ENCODE measurements at places on chromosomes 1 and 21.

- DNase-seq: no peak
Measured at GRCh38 chr1:224739303-224739996, 123.3 kb downstream of the CNIH3 start.

DNA sequence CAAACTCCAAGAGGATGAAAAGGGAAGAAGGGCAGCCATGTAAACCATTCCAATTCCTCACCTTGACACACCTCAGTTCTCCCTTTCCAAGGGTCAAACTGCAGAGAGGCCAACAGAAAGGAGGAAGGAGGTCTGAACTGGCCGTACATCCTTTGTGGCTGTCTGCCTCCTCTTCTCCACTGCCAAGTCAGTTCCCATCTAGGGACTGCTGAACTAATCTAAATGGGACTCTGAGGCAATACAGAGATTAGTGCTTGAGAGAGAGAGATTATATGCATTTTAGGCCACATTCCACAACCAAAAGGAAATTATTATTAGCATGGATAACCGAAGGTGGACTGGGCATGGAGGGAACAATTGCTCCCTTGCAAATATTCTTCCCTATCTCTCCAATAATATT is 2.7 kb downstream of the ARHGEF11 start:
- no peak for DNase-seq

DNA sequence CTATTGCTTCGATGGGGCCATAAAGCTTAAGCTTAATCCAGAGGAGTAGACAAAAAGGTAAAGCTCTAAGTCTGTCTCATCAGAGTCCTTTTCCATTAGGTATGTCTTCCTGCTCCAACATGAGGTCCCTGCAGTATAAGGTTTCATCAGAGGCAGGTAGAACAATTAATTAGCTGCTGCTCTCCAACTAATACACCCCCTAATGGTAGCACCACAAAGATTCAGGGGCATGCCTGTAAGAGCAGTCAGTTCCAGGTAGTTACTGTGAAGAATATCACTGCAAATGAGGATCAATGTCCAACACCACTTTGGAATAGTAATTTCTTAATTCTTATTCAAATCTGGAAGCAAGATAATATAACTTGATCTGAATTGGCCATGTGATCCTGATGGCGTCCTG is 160.3 kb upstream of the ESRRG start:
- no peak for DNase-seq

DNA sequence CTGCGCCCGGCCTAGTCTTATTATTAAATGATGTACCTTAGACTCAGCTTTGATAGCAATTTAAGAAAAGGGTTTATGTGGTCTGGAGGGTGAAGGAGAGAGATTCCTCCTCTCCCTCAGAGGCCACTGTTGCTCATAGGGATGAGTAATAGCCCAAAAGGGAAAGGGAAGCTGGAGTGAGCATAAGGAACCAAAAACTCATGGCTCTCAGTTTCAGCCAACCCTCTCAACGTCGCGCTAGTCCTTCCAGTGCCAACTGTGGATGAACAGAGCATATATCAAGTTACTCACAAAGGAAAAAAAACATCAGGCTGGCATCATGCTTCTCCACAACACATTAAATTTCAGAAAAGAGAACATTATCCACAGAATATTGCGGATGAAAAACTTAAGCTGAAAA is 8.3 kb upstream of the GPR89B start:
- DNase-seq: no peak

GRCh38 chr1:2021550-2021949 is 2.4 kb downstream of the GABRD start:
- DNase-seq: no peak

Measured in mesothelial cell of epicardium (in vitro differentiated cells).